ENCODE measurements at places on chromosomes 12 and 14. TPM values are rescaled to one million over a fixed set of nuclear protein-coding genes. Genes with fewer than 3 reads are reported as not detected.

Gene KTN1
- 114 TPM for total RNA-seq

Gene CACNA2D4
- 3.9 TPM for total RNA-seq

Gene ACOT6
- not detected for total RNA-seq

Gene LMNTD1
- not detected for total RNA-seq

Gene SLC6A13
- not detected for total RNA-seq

Gene DIO3
- total RNA-seq: 14.2 TPM

Gene SLC38A4
- total RNA-seq: 0.31 TPM

Gene NKX2-1
- total RNA-seq: not detected

Gene PTGER2
- 6.0 TPM for total RNA-seq

Gene KLHL28
- 7.9 TPM for total RNA-seq

Gene SPIC
- total RNA-seq: not detected

Gene CLEC1B
- total RNA-seq: not detected

Gene PTGES3
- 87.7 TPM for total RNA-seq

Gene RPL10L
- not detected for total RNA-seq

Gene OR4K5
- not detected for total RNA-seq

Gene CLEC4A
- 6.6 TPM for total RNA-seq

Gene SERPINA10
- not detected for total RNA-seq

Gene DNAI7
- total RNA-seq: 0.56 TPM

All from omental fat pad (tissue), 4 donors.